ENCODE measurements at places on chromosomes 2 and 18. TPM values are rescaled to one million over a fixed set of nuclear protein-coding genes. Genes with fewer than 3 reads are reported as not detected.
A peak's percentile ranks its signal among the peaks of the same experiment; 100 is the strongest.

Gene GALNT13
- 9.4 TPM for total RNA-seq

Gene MC2R
- 12.3 TPM for total RNA-seq

Gene WNT6
- total RNA-seq = 3.9 TPM

Gene VWA3B
- 6.7 TPM for total RNA-seq

Gene APCDD1
- total RNA-seq = 7.5 TPM

Gene ASNSD1
- total RNA-seq = 81.4 TPM

Gene POTEJ
- total RNA-seq = 0.24 TPM

Gene MAP4K4
- 79.7 TPM for total RNA-seq

Gene DES
- 2,247 TPM for total RNA-seq

Gene SP3
- total RNA-seq = 125 TPM

Gene FASTKD2
- 29.1 TPM for total RNA-seq

Gene RPRM
- total RNA-seq = 6.0 TPM

Gene ZNF396
- 13.2 TPM for total RNA-seq

Gene PROC
- 3.6 TPM for total RNA-seq

Gene UGP2
- 511 TPM for total RNA-seq

DNA sequence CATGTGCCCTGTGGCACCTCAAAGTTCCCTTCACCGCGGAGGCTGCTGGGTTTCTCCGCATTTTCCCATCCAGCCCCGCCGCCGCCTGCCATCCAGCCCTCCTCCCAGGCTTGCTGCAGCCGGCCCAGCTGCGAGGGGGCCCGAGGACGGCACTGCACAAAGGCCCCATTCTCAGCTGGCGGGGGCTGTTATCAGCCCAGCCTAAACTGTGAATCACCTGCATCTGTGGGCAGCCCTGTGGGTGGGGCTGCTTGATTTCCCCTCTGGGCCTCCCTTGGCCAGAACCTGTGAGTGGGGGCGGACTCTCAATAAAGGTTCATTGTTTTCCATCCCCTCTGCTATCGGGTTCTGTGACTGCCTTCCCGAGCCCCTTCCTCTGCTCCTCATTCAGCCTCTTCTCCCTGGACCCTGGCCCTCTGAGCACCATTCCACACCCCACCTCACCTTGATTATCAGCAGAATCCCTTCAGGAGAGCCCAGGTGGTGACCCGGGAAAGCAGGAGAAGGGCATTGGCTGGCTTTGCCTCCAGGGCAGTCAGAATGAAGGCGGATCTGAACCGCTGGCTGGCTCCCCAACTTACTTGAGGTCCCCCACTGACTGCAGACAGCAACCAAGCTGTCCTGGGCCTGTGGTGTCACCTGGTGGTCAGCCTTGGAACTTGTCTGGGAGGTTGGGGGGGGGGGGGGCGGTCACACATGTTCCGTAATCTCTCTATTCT lies 204.5 kb downstream of the ZFP36L2 start:
- DNase-seq = no peak

- no peak for DNase-seq
Observed at GRCh38 chr2:13581471-13581870, 864.7 kb downstream of the TRIB2 start.

DNA sequence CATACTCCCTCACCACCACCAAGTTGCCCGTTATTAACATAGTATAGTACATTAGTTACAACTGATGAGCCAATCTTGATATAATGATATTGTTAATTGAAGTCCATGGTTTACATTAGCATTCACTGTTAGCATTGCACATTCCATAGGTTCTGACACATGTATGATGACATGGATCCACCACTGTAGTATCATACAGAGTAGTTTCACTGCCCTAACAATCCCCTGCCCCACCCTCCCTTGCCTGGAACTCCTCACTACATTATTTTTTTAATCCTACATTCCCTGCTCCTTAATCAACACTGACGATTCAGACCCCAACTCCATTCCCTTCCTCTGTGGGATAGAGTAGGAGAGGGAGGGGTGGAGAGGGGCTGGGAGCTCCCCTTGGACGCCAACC lies 20.2 kb upstream of the ST3GAL5 start:
- DNase-seq = no peak

DNA sequence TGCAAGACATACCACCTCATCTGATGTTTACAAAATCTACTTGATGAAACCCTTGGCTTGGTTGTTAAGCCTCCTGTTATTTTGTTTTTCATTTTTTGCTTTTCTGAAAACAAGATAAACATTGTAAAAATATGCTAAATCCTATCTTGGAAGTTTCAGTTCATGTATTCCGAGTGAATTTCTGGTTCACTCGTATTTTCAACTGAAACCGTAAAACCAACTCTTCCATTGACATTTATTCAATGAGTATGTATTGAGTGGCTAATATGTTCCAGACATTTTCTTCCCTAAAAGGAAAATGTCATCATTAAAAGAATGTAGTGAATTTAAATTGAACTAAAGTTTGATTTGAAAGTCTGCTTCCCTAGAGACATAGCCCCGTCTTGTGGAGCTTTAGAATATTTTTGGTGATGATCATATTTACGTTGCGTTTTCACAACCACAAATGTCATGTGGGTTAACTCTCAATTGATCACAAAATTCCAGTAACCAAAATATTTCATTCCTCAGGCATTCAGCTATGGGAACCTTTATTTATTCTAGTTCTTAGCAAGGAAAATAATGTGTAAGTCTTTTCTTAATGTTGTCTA lies 204.2 kb downstream of the MBD2 start:
- no peak for DNase-seq

- DNase-seq = no peak
Observed at GRCh38 chr2:2703762-2704427, 372.8 kb upstream of the MYT1L start.

GRCh38 chr18:63236406-63236805 lies 83.2 kb downstream of the BCL2 start:
- DNase-seq = peak; percentile 59

GRCh38 chr18:1658908-1659566 lies 754.4 kb downstream of the ADCYAP1 start:
- DNase-seq = no peak

GRCh38 chr2:180463608-180464007 lies 456.5 kb upstream of the CWC22 start:
- DNase-seq = peak; percentile 69

DNA sequence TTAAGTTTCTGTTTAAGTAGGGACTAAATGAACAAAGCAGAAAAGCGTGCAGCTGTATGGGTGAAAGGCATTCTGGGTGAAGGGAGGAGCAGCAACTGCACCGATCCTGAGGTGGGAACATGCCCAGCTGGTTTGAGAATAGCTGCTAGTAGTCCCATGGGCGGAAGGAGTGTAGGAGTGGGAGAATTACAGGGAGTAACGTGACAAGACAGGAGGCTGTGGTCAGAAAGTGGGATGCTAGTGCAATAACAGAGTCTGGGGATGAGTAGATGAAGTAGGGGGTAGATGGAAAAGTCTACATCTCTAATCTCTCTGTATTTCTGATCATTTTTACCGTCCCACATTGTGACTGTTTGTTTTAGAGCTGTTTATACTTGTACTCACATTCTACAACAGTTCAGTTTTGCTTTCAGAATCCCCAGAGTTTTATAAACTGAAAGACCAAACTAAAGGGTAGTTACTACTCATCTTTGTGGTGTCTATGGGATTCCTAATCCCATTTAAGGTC lies 118.9 kb downstream of the LCLAT1 start:
- DNase-seq = no peak

DNA sequence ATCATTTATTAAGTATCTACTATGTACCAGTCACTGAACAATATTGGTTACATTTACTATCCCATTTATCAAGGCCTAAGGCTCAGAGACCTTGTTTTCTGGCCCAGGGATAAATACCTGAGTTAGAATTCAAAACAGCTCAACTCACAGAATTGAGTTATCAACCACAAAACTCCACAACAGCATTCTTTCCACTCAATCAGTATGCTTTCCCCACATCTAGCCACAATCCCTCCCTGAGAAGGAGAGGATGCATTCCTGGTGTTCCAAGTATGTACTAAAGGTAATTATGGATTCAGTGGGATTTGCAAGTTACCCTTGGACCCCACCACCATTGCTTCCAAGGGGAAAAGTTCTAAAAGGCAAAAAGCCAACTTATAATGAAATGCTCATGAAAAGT lies 104.2 kb upstream of the PID1 start:
- DNase-seq = no peak

GRCh38 chr2:118464546-118465265 lies 376.4 kb downstream of the INSIG2 start:
- DNase-seq = no peak

DNA sequence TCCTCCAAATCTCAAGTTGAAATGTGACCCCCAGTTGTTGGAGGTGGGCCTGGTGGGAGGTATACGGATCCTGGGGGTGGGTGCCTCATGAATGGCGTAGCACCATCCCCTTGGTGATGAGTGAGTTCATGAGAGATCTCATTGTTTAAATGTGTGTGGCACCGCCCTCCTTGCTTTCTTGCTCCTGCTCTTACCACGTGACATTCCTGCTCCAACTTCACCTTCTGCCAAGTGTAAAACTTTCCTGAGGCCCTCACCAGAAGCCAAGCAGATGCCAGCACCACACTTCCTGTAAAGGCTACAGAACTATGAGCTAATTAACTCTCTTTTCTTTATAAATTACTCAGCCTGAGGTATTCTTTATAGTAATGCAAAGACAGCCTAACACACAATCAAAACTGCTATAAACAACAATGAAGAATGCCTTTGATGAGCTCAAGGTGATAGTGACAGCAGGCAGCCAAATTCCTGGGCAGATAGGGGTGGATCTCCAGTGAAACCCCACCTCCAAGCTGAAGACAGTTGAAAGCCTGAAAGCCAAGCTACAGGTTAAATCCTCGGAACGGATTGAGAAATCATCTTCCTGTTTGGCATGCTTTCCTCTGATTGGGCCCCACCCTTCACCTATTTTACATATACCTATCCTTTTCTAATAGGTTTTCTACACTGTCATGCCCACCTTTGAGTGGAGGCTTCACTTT lies 26.9 kb downstream of the MCEE start:
- DNase-seq = no peak

- DNase-seq = peak; percentile 57
Observed at GRCh38 chr18:22422909-22423548, 5.3 kb upstream of the CTAGE1 start.

DNA sequence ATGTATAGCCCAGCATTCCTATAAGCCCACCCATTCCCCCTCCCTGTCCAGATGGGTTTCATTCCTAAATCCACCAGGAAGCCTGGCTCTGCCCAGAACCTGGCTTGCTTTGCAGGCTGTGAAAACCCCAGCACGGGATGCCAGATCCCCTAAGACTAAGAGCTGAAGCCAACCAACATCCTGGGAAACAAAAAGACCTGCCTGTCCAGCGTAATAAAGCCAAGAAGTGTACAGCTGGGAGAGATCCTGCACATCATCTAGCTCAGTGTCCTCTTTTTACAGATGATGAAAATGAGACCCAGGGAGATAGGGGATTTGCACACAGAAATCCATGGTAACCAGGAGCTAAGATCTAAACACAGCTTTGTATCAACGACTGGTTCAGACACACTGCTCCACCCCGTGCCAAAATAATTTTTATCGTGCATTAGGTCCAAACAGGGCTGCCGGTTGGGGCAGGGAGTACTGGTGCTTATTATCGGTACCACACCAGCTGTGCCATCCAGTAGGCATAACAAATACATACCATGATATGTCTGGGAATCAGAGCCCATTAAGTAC lies 2.9 kb downstream of the RND3 start:
- DNase-seq = peak; percentile 81

GRCh38 chr18:68847219-68847837 lies 49.4 kb downstream of the CCDC102B start:
- DNase-seq = peak; percentile 14

- no peak for DNase-seq
Observed at GRCh38 chr2:140786585-140786984, 1344.2 kb downstream of the LRP1B start.

DNA sequence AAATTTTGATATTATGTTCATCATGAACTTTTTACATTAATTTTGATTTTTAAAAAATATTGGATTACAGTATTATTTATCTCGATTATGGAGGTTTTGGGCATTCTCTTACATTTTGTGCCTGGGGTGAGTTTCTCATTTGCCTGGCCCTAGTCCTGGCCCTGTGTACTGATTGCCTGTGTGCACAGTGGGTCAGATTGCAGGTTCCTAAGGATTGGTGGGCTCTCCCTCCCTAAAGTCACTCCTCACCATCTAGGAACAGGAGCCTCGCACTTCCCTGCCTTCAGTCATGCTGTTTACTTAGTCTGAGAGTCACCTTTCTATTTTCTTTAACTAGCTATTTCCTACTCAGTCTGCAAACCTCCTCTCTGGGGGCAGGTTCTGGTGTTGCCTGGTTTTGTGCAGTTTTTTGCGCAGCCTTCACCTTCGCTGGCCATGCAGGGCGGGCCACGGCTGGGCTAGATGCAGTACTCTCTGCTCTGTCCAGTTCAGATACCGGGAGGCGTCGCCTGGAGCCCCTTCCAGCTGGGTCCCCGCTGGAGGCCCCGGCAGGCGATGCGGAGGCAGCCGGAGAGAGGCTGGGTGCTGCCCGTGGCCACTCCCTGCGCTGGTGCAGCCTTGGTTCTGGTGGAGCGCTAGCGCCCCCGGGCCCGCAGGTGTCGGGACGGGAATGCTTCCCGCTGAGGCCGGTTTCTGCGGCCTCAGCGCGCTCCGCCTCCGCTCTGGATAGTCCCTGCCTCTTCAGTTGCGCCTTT lies 23.3 kb upstream of the MC5R start:
- DNase-seq = peak; percentile 66

DNA sequence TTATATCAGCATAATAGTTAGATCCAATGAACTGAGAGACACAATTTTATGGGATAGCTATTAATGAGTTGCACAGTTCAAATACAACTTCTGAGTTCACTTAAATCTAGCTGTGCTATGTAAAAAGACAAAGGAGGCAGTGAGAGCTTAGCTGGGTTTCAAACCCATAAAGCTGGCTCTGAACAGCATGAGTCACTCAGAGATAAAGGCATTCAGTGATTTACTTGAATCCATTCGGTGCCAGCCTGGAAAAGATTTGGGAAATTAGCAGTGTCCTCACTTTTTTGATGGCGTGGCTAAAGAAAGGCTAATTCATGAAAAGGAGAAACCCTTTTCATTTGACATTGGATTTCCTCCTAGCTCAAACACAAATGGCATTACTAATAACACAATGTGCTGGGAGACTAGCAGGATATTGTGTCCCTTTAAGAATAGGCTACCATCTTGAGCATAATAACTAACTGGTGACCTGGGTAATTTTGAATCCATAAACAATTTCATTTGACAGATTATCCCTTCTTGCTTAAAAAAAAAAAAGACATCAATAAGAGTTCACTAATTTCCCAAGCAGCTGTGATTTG lies 98.4 kb upstream of the NEUROD1 start:
- peak; percentile 67 for DNase-seq
